GM23338 (cell line): ENCODE measurements at places on chromosomes 4 and X.
A peak's percentile ranks its signal among the peaks of the same experiment; 100 is the strongest.

DNA sequence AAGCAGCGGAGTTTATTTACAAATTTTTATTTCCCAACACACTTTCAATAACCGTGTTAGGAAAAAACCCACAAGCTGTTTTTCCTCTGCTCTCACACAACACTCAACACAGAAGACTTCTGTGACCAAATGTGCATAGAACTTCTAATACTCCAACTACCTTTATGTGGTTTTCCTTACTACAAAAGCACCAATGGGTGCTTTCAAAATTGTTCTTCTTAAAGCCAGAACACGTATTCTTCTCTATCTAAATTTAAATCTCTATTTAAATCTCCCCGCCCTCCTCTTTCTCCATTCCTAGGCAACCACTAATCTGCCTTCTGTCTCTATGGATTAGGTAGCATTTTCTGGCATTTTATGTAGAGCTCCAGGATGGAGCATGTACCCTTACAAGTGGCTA, 90.0 kb downstream of the SHROOM2 start:
- no peak for DNase-seq

DNA sequence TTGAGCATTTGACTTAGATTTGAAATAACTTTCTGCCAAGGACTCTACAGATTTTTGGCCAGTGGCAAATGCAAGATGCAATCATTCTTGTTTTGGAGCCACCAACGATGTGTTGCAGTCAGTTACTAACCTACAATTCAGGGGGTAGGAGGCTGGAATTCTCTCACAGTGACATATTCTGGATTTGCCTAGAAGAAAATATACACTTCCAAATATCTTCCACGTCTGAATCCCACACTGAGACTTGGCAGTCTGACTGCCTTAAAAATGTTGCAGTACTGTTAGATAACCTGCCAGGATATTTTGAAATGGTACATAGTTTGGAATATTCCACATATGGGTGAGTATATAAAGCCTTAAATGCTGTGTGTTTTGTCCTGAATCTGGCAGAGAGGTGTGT, 27.6 kb upstream of the AGTR2 start:
- no peak for DNase-seq

- no peak for DNase-seq
Measured at GRCh38 chrX:12249997-12250396, 111.7 kb downstream of the FRMPD4 start.

DNA sequence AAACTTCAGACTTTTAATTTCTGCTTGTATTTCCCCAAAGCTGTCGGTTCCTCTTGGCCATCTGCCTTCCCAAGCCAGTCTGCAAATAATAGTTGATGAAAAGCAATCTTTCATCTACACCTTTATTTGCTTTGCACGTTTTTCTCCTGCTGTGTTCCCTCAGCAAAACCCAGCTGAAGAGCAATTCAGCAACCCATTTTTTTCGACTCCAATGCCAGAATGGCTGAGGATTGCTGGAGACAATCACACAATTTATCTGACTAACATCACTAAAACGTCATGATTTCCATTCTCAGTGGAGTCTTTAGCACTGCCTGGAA, 94.3 kb downstream of the GPRIN3 start:
- no peak for DNase-seq

DNA sequence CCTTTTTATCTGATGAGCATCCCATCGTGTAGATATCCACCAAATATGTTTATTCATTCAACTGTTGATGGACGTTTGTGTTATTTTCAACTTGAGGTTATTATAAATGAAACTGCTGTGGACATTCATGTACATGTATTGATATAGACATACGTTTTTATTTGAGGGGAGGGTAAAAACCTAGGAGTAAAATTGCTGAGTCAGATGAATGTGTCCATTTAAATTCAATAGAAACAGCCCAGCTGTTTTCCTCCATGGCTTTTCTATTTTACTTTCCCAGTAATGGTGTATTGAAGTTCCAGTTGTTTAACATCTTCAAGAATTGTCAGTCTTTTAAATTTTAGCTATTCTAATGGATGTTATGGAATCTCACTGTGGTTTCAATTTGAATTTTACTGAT, 348.7 kb upstream of the GALNTL6 start:
- DNase-seq: no peak

DNA sequence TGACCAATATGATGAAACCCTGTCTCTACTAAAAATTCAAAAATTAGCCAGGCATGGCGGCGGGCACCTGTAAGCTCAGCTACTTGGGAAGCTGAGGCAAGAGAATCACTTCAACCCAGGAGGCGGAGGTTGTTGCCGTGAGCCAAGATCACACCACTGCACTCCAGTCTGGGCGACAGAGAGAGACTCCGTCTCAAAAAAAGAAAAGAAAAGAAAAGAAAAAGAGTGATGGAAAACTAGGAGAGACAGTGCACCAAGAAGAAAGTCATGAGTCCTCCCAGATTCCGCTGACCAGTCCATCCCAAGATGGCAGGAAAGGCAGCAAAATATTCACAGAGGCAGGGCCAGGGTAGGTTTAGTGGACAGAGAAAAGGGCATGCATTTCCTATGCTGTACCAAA, 226.9 kb downstream of the ASMT start:
- DNase-seq: no peak

DNA sequence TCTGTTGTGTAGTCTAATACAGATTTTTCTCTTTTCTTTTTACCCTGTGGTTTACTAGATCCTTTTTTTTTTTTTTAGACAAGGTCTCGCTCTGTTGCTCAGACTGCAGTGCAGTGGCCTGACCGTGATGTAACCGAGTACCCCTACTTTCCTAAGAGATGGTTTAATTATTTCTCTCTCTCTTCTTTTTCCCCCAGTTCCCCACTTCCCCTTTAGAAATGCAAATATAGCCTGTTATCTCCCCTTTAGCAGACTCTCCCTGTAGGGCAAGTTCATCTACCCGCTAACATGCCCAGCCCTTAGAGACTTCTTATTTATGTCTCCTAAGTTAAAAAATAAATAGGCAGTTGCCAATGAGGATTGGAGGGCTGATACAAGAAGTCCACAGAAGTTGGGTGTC, 4.5 kb downstream of the SNX25 start:
- DNase-seq: no peak

DNA sequence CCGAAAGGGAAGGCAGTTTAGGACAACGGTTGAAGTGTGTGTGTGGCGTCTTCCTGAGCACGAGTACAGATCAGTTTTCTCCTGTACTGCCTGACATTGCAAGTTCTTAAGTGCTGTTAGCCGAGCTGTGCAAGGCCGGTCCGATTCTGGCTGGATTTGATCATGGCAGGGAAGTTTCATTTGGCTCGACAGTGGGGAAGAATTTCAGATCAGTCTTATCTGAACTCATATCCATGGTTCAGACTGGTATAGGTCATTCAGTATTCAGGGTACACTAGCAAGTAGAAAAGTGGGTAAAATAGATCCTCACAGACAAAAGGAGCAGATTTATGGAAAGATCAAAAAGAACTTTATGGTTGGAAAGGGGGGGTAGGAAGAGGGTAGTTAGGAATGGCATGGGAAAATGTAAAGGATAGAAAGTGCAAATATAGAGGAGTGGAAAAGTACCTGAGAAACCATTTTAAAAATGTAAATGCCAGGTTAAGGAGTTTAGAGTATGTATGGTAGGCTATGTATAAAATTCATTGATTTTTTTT, 716 bp downstream of the THAP9 start:
- DNase-seq: no peak

DNA sequence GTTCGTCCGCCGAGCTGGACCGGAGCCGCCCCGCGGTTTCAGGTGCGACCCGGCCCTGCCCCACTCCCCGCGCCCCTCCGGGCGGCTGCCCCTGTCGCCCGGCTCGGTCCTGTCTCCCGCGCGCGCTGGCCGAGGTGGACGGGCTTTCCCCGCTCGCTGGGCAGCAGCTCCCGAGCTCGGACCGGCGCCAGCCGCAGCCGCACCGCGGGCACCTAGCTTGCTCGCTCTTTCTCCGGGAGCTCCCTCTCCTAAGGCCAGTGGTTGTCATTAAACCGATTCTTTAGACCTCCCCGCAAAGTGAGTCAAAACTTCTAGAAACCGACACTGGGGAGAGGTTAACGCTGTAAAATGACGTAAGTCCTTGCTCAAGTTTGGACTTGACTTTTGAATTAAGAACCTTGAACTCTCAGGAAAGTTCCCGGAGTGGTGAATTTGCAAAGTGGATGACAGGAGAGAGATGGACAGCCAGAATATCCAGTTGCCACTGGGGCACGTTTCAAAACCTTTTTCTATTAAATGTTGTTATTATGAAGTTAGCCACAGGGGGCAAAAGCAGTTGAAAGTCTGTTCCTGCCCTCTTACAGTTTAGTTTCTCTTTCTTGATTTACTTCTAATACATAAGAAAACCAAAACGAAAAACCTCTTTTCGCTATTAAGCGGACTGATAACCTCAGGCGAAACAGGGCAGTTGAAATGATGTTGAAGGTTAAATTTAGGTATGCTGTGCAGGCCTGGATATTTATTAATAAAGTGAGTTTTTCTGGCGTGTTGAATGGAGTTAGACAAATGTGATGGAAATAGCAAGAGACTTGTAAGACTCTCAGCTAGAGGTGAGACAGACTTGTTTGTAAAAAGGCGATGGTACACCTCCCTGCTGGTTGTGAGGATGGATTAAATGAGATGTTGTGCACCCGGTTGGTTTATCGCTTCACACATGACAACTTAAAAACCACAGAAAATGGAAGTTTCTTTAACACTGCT, 847 bp downstream of the PI4K2B start:
- peak; percentile 54 for DNase-seq

GRCh38 chr4:139833151-139833910, 167.7 kb downstream of the MGST2 start:
- DNase-seq: peak; percentile 65
